NCI-H1436 treated with DMSO at 0.1 percent for 48 hours (cell line): ENCODE measurements at places on chromosomes 3 and 15.

DNA sequence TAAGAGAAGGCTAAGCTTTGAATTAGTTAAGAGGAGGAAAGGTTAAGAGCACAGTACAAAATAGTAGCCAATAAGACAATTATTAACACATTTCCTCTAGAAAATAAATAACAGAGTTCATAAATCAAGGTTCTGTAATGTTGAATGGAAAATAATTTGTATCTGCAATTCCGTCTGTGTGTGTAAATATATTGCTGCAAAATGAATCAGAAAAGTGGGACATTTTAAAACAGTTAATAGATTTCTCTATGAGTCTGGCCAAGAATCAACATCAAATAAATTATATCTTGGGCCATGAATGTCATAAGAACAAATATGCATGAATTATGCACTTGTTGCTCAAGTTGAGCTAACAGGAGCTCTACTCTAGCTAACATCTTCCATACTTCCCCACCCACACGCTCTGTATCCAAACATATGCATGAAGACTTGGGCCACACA is 14.2 kb upstream of the SUCNR1 start:
- no peak for DNase-seq

DNA sequence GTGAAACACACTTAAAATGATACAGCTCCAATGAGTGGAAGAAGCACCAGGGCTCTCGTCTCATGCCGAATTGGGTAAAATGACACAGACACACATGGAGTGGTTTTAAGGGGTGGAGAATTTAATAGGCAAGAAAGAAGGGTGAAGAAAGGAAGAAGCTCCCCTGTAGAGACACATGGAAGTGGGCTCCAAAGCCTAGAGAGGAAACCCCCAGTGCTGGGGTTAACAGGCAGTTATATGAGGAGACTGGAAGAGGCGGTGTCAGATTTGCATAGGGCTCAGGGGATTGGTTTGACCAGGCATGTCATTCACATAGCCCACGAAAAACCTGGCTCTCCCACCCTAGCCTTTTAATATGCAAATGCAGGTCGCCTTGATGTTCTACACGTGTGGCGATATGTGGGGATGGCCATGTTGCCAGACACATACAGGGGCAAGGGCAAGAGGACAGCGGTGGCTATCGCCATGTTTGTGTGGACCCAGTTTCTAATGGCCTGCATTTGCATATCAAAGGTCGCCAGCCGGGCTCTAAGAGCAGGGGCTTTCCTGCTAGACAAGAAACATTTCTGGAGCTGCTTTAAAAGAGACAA is 1.9 kb upstream of the DPH6 start:
- DNase-seq = no peak

GRCh38 chr3:71487418-71487817 is 96.1 kb downstream of the FOXP1 start:
- DNase-seq = no peak

DNA sequence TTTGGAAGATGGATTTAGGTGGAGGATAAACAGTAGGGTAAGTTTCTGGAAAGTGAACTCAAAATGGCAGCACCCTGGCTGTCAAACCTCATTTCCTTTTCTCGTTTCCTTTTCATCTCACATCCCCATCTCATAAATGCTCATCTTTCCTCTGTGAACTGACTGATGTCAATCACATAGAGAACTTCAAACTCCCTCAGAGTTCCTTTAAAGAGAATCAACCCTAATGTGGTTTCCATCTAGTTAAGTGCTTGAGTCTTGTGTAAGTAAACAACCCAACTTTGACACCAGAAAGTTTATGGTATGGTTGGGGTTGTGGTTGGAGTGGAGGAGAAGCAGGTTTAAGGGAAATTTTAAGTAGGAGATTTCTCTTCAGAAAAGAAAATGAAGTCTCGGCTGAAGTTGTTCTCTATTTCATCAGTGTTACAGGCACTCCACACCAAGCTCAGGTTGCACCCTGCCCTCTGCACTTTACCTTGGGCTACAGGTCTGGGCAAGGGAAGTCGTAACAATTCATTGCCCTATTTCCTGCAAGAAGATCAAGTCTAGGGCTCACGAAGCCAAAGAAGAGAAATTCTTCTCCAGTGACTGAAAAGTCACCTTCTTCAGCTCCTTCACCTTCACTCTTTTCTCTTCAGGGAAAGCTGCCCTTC is 34.4 kb upstream of the TNIK start:
- no peak for DNase-seq

GRCh38 chr3:146375219-146375618 is 94.1 kb downstream of the PLSCR2 start:
- DNase-seq = no peak
